ENCODE measurements at places on chromosomes 4 and X.

DNA sequence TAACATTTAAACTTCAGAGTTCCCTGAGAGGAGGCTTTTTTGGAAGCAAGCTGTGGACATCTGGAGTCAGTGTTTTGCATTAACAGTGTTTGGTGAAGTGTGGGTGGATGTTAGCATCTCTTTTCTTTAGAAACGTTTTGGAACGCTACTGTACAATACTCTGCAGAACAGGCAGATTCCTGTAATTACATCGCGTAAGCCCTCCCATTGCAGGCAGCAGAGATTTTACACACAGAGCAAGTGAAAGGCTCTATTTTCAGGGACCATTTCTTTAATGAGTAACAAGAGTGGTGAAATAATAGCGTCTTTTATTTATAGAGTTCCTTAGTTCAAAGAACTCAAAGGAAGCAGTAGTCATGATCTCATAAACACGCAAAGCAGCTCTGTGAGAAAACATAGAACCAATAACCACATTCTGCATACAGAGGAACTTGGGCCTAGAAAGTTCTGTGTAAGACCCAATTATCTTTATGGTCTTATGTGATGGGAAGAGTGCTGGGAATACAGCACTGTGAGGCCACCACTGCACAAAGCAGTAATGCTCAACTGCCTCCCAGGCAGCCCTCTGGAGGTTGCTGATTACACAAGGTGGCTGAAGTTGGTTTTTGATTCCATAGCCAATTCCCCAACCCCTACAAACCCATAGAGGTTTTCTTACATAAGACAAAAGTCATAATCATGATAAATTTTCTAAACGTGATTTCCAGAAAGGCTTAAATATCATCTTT lies 298.7 kb upstream of the EPHA5 start:
- no peak for DNase-seq

GRCh38 chr4:36325499-36325898 lies 44.1 kb downstream of the DTHD1 start:
- DNase-seq = no peak

GRCh38 chrX:3576886-3577501 lies 136.5 kb downstream of the PRKX start:
- DNase-seq = no peak

GRCh38 chr4:141826260-141826659 lies 189.9 kb downstream of the IL15 start:
- DNase-seq = no peak

DNA sequence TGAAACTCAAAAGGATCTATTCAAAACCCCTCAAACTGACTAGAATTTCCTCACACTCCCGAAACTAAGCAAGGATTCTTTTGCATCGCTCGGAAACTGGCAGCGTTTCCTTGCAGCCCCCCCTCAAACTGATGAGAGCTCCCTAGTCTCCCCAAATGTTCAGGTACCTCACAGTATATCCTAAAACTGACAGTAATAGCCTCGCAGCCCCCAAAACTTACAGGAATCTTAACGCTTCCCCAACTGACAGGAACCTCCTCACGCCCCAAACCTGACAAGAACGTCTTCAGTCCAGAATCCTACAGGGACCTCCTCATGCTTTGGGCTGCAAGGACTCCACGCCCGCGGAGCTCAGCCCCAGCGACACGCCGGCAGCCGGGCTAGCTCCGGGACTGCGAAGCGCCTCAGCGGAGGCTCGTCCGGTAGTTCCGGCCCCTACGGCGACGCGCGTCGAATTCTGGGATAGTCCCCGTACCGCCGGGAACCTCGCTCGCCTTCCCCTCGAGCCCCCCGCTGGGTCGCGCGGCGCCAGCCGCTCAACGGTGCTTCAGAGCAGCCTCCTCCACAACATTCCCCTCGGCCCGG lies 640 bp downstream of the PHF8 start:
- peak; percentile 1 for DNase-seq

- no peak for DNase-seq
Measured at GRCh38 chr4:73944061-73944875, 37.6 kb downstream of the PF4 start.

- DNase-seq = no peak
Measured at GRCh38 chrX:115895678-115896329, 274.7 kb upstream of the AGTR2 start.

- DNase-seq = no peak
Measured at GRCh38 chr4:139247241-139247640, 32.8 kb downstream of the MGARP start.

DNA sequence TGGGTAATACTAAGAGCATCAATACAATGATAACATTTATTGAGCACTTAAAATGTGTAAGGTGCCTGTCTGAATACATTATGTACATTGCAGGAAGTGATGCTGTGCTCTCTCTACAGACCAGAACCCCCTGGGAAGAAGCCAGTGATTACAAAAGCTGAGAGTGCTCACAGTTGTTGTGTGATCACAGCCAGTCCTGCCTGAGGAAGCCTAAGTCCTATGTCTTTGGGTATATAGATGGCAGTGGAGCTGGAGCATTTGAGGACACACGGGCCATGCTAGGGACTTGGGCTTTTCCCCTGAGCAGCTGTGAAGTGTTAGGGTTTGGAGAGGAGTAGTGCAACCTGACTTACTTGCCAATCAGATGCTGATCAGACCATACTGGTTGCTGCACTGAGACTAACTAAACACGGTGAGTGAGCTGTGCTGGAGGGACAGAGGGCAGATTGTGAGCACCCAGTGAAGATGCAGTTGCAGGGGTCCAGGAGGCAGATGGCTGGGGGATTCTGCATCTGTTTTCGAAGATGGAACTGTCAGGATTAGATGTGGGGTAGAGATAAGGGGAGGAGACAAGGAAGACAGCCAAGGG lies 60.8 kb upstream of the TBC1D14 start:
- DNase-seq = no peak

DNA sequence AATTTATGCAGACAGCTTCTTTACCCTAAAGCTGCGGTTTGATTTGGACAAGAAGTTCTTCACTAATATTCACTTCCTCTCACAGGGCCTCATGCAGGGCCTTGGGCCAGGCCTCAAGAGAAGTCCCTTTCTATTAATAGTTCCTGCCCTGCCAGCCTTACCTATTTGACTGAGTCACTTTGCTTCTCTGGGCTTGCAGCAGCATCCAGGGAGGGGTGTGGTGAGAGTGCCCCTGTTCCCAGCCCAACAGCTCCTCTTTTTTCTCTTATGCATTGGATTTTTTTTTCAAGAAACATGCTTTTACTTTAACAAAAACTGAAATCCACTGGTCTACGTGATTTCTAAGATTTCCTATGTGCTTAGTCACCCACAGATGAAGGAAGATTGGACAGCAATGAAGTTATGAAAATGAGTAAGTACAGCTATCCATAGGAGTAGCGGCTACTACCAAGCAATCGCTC lies 26.7 kb downstream of the FAM156B start:
- DNase-seq = no peak

DNA sequence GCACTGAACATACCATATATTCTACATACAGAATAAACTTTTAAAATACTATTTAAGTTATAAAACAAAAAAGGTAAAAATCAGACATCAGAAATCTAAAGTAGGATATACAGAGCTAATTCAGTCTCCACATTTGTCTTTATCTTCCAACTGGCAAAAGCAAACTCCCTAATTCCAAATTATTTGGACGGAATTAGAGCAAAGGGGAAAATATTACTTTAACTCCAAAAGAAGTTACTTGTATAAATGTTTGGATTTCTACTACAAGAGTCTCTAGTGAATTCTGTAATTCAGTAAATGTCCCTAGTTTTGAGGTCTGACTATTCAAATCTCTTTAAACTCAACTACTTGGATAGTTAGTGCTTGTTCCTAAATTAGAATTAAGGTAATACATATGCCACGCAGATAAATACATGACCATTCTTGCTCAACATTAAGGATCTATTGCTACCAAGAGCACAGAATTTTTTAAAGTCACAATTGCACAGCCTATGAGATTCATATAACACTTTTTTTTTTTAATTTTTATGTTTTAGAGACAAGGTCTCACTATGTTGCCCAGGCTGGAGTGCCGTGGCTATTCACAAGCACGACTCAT lies 7.3 kb downstream of the ZNF280C start:
- no peak for DNase-seq

- DNase-seq = no peak
Measured at GRCh38 chr4:11585506-11585905, 156.8 kb upstream of the HS3ST1 start.

DNA sequence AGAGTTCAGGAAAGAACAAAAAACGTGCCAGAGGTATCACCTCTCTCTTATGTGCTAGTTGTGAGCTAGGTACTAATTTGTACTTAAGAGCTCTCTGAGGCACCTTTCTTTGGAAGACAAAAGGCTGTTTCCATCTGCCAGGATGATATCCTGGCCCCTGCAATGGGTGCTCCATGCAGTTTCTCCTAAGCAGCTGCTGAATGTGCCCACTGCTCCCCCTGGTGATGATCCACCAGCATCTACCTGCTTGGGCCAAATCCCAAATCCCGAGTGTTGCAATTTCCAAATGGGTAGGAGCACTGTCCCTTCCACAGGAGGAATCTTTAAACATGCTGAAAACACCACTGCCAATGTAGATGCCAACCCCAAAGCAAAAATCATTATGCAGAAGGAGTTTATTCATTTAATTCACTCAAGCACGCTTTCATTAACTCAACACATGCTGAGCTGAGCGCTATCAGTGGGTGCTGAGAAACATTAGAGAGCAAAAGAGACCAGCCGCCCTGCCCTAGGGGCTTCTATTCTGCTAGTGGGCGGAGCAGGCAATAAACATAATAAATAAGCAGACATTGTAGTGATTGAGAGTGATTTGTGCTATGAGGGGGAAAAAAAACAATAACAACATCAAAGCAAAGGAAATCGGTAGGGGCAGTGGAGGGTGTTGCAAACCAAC lies 69.6 kb upstream of the C4orf50 start:
- DNase-seq = no peak

DNA sequence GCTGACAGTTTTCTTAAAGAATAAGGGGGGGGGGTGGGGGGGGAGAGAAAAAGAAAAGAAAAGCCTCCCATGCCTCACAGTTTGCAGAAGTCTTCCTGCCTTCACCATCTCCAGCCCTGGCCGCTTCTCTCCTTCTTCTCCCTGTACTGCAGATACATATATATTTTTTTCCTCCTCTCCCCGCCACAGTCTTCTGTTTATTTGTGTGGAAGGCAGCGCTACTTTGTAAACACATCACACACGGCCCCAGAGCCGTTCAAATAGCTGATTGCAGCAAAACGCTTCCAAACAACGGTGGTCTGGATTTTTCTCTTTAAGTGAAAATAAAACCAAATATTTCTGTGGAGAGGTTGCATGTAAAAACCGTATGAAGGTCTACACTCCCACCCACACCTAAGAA lies 732 bp downstream of the NLGN4X start:
- no peak for DNase-seq

DNA sequence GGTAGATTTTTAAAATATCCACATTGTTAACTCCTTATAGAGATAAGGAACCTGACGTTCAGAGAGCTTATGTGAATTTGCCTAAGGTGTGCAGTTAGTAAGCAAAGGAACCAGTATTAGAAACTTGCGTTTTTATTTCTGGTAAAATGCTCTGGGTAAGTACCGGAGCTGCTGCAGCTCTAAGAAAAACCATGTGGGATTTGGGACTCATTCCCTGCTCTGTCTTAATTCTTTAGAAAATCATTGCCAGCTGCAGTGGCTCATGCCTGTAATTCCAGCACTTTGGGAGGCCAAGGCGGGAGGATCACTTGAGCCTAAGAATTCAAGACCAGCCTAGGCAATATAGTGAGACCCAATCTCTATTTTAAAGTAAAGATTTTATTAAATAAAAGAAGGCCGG lies 5.8 kb downstream of the CCKAR start:
- no peak for DNase-seq

GRCh38 chr4:69708211-69708610 lies 52.2 kb downstream of the SULT1B1 start:
- DNase-seq = no peak

GRCh38 chr4:38242822-38243387 lies 282.7 kb downstream of the PTTG2 start:
- DNase-seq = no peak

DNA sequence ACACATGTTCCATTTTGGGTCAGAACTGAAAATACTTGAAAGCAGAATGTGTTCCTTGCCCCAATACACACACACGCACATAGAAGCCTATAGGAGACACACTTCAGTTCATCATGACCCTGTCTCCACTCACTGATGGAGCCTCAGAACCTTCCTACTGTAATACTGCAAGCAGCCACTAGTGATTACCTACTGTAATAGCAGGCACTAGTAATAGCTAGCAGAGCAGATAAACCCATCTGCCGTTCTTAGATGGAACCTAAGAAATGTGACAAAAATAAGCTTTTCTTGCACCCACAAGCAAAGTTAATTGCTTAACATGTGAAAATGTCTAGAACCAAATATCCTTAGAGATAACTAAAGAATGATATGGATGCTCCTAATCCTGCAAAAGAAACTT lies 13.6 kb downstream of the AMTN start:
- DNase-seq = no peak

DNA sequence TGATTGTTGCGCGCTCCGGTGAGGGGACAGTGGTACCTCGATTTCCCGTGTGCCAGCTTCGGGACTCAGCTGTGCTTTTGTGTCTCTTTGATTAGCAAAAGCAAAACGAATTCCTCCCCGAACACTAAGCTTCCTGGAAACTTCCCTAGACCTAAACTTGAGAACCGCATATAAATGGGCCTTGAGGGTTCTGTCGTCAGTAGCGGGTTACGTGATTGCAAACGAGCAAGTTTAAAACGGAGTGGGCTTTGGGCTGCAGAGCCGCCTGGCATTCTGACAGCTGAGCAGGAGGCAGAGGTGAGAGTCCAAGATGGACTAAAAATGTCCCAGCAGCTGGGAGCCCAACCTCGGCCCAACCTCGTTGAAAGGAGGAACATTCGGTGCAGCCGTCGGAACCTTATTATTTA lies 1.2 kb upstream of the TAPT1 start:
- no peak for DNase-seq

DNA sequence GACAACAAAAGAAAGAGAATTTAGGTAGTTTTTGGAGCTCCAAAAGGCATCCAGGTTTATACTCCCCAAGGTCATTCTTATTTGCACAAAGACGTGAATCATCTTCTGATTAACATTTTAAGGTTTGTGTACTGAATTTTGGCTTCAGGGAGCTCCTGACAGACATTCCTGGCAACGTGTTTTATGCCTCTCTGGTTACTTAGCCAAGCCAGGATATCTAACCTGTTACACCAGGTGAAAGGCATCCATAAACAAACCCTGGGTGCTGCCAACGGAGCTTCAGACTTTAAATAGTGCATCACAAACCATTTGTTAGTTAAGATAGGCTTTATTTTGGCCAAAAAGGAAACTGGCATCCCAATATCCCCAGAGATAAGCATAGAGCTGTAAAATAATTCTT lies 997.3 kb downstream of the ARAP2 start:
- no peak for DNase-seq
